Activated CD8-positive, alpha-beta memory T cell treated with anti-CD3 and anti-CD28 coated beads for 24 hours (primary cell): ENCODE measurements at places on chromosomes 7 and 10.

GRCh38 chr7:50159154-50159553, 66.1 kb upstream of the ZPBP start:
- no peak for DNase-seq

GRCh38 chr7:151679881-151680612, 160.4 kb upstream of the RHEB start:
- no peak for DNase-seq

GRCh38 chr7:41097501-41097900, 605.4 kb downstream of the INHBA start:
- no peak for DNase-seq

DNA sequence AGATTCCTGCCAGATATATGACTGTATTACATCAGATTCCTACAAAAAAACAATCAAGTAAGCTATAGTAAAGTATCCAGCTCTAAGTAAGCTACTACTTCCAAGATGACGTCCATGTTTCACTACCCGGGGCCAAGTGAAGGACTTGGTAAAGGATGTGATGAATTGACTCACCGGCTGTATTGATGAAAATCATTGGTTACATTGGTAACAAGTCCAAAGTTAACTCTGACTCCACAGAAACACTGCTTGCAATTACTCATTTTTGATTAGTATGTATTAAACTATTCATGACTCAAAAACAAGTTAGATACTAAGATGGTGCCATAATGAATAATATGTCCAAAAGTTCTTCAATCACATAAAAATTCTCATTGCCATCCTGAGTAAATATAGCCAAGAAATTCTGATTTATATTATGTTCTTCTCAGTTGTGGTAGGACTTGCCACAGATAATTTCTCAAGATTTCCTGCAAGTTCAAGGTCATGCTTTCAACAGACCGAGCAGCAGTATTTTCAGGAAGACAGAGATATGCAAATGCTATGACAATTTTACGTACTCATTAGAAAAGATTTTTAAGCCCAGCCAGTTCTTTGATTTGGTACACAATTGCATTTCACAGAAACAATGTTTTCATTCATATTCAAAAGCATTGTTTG, 12.6 kb upstream of the DNAJC1 start:
- DNase-seq, result no peak

DNA sequence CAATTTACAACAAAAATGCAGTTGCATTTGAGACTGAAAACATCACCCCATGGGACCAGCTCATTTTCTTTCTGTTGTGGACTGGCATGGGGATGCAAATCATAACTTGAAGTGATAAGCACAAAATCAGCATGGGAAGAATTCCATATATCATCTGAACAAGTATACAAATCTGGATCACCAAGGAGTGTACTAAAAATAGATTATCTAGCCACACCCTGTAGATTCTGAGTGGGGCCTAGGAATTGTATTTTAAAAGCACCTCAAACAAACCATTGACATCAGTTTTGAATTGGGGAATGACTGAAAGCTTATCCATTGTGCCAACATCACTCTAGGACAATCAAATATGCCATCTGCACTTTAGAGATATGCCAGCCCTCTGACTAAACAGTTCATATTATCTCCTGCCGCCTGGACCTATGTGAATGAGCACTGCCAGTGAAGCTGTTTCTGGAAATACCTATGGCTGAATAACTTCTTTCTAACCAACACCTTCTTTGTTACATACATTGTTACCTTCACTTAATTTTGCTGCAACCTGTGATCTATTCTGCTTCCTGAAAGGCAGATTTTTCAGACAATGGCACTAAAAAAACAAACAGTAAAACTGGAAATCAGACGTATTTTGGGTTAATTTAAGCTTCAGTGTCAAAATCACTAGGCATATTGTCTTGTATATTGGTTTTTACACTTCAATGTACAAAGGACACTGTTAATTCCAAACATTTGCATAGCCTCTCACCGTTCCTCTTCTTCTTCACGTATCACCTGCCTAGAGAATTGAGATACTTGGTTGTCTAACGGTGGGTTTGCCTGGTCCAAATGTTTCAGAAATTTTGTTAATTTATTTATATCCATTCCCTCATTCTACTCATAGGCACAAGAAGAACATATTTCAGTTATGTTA, 42.4 kb upstream of the HGF start:
- DNase-seq, result no peak

DNA sequence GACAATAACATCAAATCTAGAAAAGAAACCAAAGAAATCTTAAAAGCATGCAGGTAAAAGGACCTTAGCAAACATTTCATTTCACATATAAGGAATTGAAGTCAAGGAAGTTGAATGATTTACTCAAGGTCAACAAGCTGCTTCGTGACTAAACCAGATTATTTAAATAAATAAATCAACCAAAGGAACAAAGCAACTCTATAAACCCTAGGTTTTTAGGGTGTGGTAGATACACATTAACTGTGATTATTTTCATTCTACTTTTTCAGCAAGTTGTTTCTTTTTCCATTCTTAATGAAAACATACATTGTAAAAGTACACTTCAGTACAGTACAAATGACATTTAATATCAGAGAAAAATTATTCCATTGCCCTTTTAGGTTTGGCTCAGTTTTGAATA, 382.0 kb upstream of the STEAP1 start:
- no peak for DNase-seq

GRCh38 chr10:103806395-103807187, 48.8 kb downstream of the SH3PXD2A start:
- no peak for DNase-seq

DNA sequence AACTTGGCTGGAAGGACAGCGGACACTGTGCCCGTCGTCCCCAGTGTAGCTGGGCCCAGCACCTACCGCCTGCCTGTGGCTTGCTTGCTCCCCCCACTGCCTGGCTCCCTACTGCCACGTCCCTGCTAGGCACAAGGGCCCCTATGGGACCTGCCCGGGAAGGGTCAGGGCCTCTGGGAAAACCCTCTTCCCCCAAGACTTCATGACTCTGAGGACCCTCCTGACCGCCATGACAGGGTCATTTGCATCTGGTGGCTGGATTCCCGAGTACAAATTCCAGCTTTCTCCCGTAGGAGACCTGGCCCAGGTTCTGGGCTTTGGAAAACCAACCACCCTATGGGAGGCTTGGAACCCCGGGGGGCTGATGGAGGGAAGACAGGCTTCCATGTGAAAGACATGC, 1.4 kb upstream of the MMD2 start:
- DNase-seq, result no peak

DNA sequence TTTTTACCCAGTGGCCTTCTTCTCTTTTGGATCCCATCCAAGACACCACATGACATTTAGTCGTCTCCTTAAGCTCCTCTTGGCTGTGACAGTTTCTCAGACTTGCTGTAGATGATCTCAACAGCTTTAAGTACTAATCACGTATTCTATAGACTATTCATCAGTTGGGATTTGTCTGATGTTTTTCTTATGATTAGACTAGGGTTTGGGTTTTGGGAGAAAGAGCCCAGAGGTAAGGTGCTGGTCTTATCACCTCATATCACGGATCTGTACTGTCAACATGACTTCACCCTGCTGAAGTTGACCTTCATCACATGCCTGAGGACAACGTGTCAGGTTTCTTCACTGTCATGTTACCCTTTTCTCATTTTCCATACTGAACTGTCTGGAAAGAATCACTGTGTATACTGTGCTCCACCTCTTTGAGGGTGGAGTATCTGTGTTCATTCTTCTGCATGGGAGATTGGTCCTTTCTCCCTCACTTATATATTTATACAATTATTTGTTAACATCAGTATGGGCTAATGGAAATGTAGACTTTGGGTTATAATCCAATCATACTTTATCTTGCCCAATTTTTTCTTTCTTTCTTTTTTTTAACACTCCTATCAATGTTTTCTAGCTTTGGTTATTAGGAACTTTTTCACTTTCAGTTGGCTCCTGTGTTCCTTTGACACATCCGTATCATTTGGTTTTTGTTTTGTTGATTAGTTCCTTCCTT, 6.4 kb upstream of the HKDC1 start:
- DNase-seq, result no peak

DNA sequence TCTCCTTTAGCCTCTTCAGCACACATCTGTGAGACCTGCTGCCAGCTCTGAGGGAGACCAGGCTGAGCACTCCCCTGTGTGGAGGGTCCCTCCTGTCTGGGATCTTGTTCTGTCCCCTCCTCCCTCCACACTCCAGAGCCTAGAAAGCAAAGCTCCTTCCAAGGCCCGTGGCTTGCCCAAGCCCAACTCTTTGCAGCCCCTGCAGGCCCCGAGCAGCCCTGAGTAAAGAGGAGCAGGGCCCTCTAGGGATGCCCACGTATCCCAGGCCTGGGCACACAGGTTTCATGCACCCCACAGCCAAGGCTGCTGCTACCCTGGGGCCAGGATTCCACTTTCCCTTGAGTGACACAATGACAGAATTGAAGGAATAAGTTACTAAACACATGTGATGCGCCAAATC, 24.0 kb downstream of the COBL start:
- no peak for DNase-seq

DNA sequence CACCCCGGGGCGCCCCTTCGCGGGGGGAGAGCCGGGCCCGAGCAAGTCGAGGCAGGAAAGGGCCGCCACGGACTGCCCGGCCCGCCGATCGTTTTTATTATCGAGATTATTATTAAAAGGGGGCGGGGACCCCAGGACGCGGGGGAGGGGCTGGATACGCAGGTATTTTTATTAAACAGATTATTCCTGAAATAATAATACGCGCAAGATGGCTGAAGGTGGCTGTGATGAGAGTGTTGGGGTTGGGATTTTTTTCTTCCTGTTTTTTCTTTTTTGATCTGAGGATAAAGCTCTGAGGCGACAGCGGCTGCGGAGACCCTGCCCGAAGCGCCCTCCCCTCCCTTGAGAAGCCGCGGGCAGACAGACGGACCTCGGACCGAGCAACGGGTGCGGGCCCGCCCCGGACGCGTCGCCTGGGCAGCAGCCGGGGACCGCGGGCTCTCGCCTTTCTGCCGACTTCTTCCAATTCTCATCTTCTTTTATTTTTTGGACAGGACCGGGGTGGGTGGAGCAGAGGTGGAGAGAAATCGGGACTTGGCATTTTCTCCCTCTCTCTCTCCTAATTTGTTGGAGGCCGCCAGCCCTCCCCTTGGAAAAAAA, 1.4 kb upstream of the TRIM8 start:
- DNase-seq, result no peak

GRCh38 chr10:34405611-34406462, 409.3 kb downstream of the PARD3 start:
- no peak for DNase-seq

DNA sequence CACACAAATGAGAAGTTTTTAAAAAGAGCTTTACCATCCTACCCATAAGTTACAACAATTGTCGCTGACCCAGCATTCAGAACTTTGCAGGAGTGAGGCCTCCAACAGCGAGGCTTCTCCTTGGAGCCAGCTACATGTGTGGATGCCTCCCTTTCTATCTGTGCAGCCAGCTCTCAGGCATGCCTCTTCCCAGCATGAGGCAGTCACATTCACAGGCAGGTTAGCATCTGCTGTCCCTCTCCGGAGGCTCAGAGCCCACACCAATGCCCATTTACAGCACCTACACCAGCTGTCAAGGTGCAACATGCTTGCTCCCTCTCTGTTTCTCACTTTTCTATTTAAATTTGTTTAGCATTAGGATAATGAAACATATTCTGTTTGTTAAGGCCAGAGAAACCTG, 278.7 kb upstream of the PODXL start:
- no peak for DNase-seq

GRCh38 chr10:58556516-58557165, 44.0 kb downstream of the BICC1 start:
- DNase-seq, result no peak

GRCh38 chr10:104096692-104097091, 11.0 kb upstream of the COL17A1 start:
- no peak for DNase-seq

DNA sequence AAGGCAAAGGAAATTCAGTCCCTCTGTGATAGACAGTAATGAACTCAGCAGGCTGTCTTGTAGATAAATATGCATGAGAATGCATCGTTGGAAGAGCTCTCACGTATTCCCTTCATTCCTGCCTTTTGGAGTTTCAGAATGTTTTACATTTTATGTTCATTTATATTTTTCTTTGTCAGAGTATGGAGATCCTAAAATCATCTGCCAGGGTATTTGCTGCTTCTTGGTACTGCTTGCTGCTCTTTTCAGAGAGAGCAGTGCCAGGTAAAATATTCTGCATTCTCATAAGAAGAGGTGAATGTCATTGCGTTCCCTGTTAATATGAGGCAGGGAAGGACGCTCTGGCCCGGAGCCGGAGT, 290.2 kb downstream of the CCDC3 start:
- no peak for DNase-seq

- no peak for DNase-seq
Observed at GRCh38 chr10:34649385-34649784, 165.7 kb downstream of the PARD3 start.

- DNase-seq, result no peak
Observed at GRCh38 chr7:21868576-21868850, 77.2 kb downstream of the CDCA7L start.

DNA sequence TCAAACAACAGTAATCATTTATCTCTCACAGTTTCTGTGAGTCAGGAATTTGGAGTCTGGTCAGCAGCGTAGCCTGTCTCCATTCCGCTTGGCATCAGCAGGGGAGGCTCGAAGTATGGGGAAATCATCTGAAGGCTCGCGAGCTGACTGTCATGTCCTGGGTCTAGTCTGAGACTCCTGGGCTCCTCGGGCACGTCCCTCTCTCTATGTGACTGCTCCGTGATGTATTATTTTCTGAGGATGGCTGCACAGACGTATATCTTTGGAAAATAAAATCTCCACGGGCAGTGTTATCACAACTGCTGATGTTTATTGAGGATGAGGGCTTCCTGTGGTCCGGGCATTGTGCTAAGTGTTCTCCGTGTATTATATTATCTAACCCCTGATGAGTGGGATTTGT, 23.3 kb upstream of the PCGF5 start:
- no peak for DNase-seq

DNA sequence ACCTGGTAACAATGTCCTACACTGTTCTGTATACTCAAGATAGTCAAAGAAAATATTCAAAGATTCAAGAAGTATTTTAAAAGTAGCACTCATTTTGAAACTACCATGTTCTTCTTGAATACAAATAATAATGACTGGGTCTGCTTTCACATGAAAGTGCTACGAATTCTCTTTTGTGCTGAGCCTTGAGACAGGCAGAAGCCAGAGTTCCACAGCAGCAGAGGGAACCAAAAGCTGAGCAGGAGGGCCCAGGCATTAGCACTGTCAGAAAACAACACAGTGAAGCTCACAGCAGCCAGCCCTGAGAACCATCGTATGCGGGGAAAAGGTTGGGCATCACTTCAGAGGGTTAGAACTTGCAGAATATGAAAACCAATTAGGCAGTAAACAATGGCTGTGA, 38.9 kb downstream of the ANKMY2 start:
- DNase-seq, result no peak

DNA sequence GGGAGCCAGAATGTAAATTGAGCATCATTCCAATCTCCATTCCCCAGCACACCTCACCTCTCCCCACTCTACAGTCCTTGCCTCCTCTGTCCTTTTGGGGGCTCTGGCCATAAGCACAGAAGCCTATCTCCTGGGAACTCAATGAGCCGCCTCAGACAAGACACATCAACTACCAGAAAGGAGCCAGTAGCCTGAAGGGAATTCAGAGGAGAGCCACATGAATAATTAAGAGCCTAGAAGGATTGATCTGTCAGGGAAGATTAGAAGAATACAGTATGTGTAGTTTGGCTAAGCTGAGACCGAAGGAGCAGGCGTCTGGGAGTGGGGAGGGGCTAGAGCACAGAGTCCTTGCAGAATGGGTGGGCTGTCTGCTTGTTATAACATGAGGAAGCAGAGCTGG, 31.2 kb downstream of the FRMD4A start:
- DNase-seq, result no peak

GRCh38 chr7:81449105-81449504, 320.7 kb downstream of the HGF start:
- no peak for DNase-seq

- no peak for DNase-seq
Observed at GRCh38 chr7:2436341-2437104, 33.1 kb downstream of the CHST12 start.
